NCI-H1092 (cell line): ENCODE measurements at places on chromosomes 13 and 19.
A peak's percentile ranks its signal among the peaks of the same experiment; 100 is the strongest.

- no peak for DNase-seq
These were observed 60.9 kb downstream of the THSD1 start for GRCh38 chr13:52345048-52345447.

GRCh38 chr13:94272038-94272437 is 207.4 kb downstream of the DCT start:
- no peak for DNase-seq

DNA sequence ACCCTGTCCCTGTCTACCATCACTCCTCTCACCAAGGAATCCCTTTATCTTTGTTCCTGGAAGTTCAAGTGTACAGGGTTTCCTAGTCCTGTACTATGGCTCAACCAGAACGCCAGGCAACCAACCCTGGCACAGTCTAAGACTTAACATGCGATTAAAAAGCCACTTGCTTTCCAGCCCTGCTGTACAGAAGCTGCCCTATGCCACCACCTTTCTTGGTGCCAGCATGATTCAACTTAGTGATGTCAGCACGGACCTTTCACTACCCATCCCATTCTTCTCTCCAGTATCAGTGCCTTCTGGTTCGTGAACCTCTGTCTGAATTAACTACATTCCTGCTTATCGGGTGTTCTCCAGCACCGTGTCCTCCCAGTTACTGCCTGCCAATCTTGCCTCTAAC is 151.1 kb downstream of the KLF12 start:
- DNase-seq: no peak

DNA sequence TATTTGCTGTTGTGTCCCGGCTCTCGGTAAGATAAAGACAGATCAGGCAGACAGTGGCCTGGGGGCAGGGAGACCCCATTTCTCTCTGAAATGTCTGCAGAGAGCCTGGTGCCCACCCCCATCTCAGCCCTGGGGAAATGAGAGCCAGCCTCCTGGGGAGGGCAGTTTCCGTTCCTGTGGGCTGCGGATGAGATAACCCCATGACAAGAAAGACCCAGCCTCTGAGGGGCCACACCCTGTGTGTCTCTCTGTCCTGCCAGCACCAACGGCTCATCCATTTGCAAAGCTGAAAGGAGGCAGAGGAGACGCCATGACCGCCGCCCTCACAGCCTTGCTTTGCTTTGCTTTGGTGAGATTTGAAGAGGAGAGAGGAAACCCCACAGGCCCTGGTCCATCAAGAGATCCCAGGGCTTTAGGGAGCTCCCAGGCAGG is 28.1 kb upstream of the KIR3DL3 start:
- no peak for DNase-seq

GRCh38 chr13:111584101-111584672 is 263.7 kb downstream of the TEX29 start:
- peak; percentile 72 for DNase-seq

DNA sequence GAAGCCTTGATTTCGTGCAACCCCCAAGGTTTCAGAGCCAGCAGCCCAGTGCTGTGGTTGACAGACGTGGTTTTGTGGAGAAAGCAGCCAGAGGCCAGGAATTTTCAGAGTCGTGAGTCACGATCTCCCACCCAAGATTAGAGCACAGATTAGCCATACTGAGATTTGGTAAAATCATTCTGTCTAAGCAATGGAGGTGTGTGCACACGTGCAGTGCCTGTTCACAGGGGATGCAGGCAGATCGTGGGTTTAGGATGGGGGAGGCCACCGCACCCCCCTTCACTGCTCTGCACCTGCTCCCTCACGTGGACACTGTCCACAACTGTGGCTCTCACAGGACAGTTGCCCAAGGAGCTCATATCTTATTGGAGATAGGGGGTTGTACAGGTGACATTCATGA is 46.6 kb upstream of the GPR183 start:
- no peak for DNase-seq

- peak; percentile 43 for DNase-seq
These were observed 11.8 kb downstream of the LRRC4B start for GRCh38 chr19:50556282-50557008.

DNA sequence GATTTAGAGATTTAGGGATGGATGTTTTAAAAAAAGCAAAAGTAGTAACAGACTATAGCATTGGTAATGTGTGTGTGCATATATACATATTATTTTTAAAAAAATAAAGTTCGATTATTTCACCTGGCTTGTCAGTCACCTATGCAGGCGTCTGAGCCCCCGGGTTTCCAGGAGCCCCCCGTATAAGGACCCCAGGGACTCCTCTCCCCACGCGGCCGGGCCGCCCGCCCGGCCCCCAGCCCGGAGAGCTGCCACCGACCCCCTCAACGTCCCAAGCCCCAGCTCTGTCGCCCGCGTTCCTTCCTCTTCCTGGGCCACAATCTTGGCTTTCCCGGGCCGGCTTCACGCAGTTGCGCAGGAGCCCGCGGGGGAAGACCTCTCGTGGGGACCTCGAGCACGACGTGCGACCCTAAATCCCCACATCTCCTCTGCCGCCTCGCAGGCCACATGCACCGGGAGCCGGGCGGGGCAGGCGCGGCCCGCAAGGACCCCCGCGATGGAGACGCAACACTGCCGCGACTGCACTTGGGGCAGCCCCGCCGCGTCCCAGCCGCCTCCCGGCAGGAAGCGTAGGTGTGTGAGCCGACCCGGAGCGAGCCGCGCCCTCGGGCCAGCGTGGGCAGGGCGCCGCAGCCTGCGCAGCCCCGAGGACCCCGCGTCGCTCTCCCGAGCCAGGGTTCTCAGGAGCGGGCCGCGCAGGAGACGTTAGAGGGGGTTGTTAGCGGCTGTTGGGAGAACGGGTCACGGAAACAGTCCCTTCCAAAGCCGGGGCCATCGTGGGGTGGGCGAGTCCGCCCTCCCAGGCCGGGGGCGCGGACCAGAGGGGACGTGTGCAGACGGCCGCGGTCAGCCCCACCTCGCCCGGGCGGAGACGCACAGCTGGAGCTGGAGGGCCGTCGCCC is 840 bp upstream of the CCNA1 start:
- DNase-seq: no peak

- DNase-seq: no peak
These were observed 8.5 kb upstream of the SIGLEC8 start for GRCh38 chr19:51466723-51467122.

GRCh38 chr19:41753159-41753558 is 2.2 kb upstream of the CEACAM6 start:
- no peak for DNase-seq

DNA sequence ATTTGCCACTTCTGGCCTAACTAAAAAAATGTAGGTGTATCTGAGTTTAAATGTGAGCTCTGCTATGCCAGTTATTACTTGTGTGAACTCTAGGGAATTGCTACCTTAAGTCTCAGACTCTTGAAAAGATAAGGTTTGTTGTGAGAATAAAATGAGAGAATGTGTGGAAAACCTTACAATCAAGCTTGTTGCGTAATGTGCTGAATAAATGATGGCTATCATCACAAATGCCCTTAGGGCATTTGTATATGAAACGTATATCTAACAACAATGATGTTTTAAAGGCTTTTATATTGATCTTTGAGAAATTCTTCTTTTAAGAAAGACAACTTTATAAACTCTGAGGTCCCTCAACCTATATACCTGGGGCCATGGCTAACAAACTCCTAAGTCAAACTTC is 384.8 kb downstream of the ITGBL1 start:
- no peak for DNase-seq

DNA sequence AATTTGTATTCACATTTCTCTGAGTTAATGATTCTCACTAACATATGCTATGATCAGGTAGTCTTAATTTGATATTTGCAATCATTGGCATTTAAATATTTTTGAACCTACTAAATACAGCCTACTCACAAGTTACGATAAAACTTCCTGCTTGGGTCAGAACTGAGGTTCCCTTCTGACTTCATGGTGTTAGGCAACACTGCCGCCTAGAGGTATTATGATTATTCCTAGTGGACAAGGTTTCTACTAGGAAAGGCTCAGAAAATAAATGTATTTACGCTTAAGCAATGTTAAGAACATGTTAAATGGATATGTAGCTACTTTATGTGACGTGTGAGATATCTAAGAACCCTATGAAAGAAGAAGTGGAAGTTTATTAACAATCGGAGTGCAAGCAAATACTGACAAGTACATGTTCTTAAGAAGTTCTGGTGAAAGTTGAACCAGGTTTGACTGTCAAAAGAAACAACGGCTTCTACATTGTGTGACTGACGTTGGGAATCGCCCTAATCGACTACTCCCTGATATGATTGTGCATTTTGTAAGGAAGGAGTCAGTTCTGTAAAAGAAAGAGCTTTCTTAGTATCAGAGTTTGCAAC is 1395.8 kb downstream of the SLITRK5 start:
- peak; percentile 62 for DNase-seq

DNA sequence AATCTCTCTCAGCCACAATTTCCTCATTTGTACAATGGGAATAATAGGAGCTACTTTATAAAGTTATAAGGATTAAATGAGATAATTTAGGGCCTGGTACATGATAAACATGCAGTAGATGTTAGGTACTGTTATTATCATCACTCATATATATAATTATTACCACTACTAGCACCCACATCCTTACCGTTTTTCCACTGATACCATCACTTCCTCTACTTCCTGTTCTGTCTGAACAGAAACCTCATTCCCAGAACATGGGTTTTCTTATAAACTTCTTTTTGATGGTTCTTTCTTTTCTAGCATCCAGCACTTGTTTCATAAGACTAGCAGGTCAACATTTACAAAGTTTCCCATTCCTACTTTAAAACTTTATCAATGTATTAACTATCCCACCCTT is 6.3 kb downstream of the CDADC1 start:
- no peak for DNase-seq

GRCh38 chr13:19185086-19185864 is 3.7 kb upstream of the TUBA3C start:
- DNase-seq: no peak

DNA sequence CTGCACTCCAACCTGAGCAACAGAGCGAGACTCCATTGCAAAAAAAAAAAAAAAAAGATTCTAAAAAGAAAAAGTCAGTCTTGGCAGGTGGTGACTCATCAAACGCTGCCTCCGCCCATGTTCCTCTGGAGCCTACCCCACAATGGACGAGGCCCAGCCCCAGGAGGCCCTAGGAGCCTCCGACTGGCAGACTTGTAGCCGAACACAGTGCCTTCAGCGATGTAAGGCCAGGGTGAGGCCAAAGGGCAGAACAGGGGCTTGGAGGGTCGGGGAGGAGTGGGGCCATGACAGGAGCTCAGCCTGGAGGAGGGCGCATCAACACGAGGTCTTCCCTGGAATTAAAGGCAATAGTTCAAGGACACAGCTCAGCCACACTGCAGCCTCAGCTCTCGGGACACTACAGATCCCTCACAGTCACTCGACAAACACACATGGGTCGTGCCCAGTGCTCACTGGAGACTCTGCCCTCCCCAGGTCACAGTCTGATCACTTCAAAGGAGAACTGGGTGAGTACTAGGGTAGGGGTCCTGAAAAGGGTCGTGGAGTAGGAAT is 5.1 kb downstream of the USE1 start:
- no peak for DNase-seq

DNA sequence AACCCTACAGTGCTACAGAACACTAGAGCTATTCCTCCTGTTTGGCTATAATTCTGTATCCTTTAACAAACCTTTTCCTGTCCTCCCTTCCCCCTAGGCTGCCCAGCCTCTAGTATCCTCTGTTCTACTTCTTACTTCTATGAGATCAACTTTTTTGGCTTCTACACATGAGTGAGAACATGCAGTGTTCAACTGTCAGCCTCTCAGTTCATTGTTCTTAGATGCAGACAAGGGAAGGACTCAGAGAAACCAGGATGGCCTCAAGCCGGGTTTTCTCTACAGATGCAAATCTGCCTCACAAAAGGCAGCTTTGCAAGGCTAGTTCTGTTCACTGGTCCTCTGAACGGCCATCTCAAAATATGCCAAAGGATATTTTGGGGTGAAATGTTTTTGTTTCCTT is 18.4 kb downstream of the AMER2 start:
- DNase-seq: no peak

DNA sequence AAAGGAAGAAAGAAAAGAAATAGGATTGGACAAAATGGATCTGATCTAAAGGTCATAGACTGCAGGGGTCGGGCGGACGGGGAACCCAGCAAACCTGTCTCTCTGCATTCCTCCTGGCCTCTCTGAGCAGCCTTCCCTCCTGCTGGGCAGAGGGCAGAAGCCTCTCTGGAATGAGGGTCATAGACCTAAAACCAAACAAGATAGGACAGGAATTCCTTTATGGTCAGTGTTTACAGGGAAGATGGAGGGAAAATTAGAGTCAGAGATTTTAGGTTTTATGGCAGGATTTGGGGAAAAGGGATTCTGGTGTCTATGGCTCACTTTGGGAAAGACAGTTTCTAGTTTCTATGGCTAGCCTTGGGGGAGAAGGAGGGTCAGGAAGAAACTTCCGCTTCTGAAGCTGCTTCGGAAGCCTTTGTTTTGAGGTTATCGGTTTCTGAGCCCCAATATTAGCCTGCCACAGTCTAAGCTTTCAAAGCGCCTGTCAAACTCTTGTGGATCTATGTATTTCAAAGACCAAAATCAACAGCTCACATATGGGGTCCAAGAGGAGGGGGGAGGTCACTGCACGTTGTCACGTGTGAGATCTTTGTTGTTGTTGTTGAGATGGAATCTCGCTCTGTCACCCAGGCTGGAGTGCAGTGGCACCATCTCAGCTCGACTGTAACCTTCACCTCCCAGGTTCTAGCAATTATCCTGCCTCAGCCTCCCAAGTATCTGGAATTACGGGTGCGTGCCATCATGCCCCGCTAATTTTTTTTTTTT is 18.9 kb upstream of the DPRX start:
- no peak for DNase-seq
